ENCODE measurements at places on chromosomes 6 and 20.
A peak's percentile ranks its signal among the peaks of the same experiment; 100 is the strongest.

- DNase-seq = no peak
Measured at GRCh38 chr6:47545223-47545622, 67.6 kb downstream of the CD2AP start.

GRCh38 chr6:134911547-134911946, 38.4 kb downstream of the ALDH8A1 start:
- DNase-seq = no peak

- no peak for DNase-seq
Measured at GRCh38 chr6:17740559-17741220, 34.0 kb upstream of the NUP153 start.

- no peak for DNase-seq
Measured at GRCh38 chr20:4936392-4936850, 64.9 kb downstream of the SLC23A2 start.

- no peak for DNase-seq
Measured at GRCh38 chr6:8589941-8590729, 154.8 kb upstream of the SLC35B3 start.

DNA sequence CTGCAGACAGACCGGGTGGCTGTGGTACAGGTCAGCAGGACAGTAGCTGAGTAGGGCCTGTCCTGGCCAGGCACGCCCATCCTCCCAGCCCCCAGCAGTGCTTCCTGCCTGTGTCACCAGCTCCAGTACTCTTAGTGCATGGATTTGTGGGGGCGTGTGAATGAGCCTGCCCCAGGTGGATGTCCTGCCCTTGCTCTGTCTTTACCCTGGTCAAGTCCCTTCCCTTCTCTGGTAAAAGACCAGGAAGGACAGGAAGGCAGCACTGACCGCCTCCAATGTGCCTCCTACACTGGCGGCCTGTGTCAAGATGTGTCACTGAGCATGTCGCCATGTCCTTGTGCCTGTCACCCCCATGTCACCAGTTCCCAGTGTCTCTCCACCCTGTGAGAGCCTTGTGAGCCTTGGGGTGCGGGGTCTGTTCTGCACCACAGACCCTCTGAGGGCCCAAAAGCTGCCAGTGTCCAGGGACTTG, 11.9 kb downstream of the TEAD3 start:
- no peak for DNase-seq

GRCh38 chr20:14051454-14051853, 56.1 kb downstream of the MACROD2 start:
- DNase-seq = no peak

DNA sequence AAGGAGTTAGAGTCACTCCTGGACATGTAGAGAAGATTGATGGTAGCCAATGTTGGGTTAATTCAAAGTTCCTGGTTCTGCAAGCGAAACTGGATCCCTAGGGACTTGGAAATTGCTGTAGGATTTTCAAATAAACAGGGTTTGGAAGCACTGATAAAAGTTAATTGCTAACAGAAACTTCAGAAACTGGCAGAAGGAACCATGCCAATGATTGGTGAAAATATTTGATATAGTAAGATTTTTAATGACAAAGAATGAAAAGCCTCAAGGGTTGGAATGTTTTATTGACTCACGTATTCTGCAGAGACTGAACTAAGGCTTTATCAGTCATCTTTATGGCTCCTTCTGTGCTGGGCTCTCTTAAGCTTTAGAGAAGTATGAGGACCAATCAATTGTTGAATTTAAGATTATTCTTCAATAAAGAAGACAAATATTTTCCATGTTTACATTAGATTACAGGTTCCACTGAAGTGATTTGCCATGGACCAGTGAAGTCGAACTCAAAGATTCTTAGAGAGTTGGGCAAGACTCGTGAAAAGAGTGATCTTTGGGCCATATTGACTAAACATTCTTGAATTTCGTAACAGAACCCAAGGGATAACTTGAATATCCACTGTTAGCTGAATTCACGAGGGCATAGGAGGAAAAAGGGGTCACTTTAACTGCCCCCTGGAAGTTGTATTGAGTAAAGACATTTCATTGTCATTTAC, 371.4 kb downstream of the HDGFL1 start:
- no peak for DNase-seq

GRCh38 chr6:29490055-29490454, 2.3 kb upstream of the MAS1L start:
- DNase-seq = no peak

DNA sequence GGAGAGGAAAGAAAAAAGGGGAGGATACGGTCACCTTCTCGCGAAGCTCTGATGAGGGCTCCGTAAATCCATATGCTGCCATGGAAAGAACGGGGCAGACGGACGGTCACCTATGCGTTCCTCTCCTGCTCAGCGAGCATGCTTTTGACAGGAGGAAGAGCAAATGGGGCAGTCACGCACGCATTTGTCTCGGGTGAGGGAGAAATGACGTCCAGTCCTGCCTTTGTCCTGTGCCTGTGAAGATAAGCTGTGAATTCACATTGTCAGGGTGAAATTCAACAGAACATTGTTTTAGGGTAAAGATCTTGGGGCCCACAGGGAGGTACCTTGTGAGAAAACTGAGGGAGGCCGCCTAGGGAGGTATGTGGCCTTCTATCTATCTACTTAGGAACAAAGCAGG, 83.8 kb downstream of the IRF4 start:
- no peak for DNase-seq

GRCh38 chr20:34260208-34260942, 19.2 kb downstream of the ASIP start:
- DNase-seq = no peak

GRCh38 chr6:56916849-56917551, 37.9 kb upstream of the BEND6 start:
- DNase-seq = no peak

DNA sequence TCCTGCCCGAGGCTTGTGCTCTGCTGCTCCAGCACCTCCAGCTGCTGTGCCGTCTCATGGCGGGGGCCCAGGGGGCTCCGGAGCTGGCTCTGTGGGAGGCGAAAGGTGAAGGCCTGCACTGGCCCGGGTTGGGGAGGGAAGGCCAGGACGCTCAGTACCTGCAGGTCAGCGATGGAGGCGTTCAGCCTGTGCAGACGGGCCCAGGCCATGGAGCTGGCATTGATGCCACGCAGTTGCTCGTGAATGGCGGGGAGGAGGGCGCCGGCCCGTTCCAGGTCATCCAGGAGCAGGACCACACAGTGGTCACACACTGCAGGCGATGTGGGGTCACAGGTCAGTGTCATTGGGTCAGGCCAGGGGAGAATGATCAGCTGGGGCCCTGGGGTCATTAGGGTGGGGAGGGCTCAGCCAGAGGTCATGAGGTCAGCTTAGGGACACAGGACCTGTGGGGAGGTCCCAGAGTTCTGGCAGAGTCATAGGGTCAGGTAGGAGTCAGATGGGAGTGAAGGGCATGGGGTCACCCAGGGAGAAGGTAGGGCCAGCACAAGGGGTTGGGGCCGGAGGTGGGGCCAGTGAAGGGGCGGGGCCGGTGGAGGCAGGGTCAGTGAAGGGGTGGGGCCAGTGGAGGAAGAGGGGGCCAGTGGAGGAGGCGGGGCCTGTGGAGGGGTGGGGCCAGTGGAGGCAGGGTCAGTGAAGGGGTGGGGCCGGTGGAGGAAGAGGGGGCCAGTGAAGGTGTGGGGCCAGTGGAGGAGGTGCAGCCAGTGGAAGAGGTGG, 18.0 kb downstream of the ADRM1 start:
- DNase-seq = no peak

DNA sequence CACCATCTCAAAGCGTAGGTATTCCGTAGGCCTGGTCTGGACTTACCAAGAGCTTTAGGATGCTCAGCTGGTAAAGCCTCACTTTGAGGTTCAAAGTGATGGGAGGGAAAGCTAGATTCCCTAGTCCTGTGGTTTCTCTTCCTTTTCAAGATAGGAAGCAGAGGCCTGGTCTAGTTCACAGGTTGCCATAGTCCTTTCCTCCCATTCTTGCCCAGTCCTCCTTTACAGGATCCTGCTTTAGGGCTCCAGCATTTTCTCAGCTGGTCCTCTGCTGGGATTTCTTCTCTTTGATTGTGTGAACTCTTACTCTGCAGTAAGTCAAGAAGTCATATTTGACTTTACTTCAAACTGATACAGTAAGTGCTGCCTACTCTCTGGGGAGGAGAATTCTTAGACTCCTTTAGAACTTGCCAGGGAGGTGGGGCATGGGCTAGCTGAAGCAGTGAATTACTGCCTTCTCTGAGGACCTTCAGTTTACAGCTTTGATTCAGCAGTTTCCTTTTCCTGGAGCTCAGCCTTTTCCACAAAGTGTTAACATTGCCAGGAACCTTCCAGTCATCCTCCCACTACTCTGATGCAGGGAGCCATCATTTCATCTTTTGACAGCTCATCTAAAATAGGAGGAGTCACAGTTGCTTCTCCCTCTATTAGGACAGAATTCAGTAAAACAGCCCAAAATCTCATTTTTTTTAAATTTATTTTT, 42.8 kb upstream of the PLCG1 start:
- no peak for DNase-seq

DNA sequence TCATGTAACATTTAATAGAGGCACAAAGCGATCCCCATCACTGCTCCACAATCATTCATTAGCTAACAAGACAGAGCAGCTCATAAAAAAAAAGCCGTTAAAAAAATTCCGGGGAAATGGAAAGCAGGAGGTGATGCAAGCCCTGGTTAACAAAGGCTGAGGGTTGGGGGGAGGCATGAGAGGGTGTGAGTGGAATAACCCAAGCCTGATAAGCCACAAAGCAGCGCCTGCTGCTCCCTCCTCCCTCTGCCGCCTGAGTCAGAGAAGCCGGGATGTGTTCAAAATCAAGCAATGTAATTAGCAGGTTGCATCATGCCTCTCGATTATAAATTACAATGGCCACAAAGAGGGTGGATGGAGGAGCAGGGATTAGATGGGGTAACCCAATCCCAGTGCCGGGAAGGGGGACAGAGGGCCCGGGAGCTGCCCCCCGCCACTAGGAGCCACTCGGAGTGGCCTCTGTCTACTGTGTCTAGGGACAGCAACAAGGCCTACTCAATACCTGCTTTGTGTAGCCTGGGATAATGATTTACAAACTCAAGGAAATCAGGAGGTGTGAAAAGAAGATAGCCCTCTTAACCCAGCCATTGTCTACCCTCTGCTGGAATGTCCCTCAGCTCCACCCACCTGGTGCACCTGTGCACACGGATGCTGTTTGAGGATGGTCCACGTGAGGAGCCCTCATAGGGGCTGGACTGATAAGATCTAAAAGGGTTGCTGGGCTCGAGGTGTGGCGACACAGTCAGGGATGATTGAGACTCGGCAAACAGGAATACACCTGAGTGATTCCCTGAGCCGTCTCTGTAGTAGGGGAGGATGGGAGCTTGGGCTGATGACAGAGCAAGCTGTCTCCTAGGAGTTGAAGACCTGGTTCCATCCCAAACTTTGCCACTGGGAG, 156.9 kb downstream of the VEGFA start:
- no peak for DNase-seq

DNA sequence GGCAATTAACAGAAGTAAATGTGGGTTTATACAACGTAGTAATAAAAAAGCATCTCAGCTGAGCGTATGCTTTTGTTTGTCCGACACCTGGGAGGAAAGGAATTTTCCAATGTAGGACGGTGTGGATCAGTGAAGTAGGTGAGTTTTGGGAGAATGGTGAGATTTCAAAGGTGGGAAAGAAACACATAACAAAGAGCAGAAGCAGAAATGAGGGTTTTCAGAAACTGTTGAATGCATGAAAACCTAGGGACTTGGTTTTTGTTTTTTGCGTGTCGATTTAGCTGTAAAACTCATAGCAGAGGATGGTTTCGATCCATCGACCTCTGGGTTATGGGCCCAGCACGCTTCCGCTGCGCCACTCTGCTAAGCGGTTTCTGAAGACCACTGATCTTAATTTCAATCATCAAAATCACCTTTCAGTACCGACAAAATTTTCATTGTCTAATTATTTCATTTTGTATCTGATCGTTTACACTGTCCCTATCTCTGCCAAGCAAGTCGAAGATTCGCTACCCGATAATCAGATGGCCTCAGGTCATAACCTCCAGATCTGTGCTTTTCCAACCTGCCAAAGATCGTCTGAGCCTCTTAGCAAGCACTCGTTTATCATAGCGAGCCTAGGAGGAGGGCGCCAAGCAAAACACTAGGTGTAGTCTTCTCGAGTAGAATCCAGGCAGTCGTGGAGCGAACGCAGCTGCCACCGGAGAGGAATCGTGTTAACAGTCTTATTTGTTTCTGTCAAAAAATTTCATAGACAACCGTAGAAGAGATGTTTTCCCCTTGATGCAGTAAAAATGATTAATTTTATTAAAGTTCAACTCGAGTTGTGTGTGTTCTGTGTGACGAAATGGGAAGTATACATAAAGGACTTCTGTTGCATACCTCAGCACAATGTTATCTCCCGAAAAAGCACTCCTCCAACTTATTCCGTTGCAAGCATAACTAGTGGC, 20.9 kb upstream of the POM121L2 start:
- peak; percentile 15 for DNase-seq

- no peak for DNase-seq
Measured at GRCh38 chr6:112933947-112934346, 586.8 kb downstream of the RFPL4B start.

- DNase-seq = no peak
Measured at GRCh38 chr6:16403831-16404230, 165.4 kb downstream of the GMPR start.

GRCh38 chr6:16799279-16800193, 38.3 kb upstream of the ATXN1 start:
- DNase-seq = no peak

DNA sequence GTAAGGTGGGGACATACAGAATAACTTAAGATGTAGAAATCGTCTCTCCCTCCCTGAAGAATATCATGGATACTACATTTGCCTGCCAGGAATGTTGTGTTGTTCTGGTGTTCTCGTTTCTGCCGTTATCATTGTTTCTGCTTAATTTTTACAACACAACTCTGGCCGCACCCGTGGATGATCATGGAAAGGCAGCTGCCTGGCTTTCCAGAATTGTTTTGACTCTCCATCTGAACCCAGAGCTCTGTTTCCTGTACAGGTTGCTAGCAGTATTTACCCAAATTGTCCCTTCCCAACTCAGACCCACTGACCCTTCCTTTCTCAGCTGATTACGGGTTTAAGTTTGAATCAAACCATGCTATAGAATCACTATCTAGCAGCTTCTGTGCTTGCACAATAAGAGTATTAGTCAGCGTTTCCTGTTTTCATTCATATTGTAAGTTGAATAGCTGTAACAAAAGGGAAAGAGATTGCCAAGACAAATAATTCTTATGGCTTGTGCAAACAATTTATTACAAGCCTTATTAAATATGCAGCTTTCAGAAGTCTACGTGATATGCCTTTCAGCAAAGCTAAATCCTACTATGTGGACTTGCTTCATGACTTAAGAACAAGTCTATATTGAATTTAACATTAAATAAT, 139.0 kb downstream of the MTHFD1L start:
- DNase-seq = no peak

- no peak for DNase-seq
Measured at GRCh38 chr6:42047213-42047590, 3.1 kb upstream of the TAF8 start.

GRCh38 chr20:10040070-10040975, 5.5 kb downstream of the ANKEF1 start:
- DNase-seq = no peak

- DNase-seq = no peak
Measured at GRCh38 chr6:38182426-38182825, 362.9 kb downstream of the ZFAND3 start.

Data from stimulated activated CD4-positive, alpha-beta T cell treated with anti-CD3 and anti-CD28 coated beads, TNF-alpha, amount 100 ng/mL, for 1 hour (primary cell).